ENCODE measurements at places on chromosomes 2 and 18. TPM values are rescaled to one million over a fixed set of nuclear protein-coding genes. Genes with fewer than 3 reads are reported as not detected.

DNA sequence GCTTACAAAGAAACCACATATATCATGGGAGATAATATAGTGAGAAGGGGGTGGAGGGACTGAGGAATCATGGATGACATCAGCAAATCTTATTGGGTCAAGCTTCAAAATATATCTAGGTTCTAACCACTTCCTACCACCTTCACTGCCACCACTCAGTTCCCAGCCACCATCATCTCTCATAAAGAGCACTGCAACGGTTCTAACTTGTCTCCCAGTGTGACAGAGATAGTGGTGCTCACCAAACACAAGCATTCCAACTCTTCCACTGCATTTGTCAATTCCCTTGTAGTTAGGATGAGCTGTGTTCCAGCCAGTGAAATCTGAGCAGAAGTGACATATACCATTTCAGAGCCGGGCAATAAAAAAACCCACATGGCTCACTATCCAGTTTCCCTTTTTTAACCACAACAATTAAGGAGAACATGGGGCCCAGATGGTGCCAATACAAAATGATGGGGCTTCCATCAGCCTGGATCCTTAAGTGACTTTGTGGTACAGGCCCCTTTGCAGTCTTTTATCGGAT, 318.1 kb downstream of the NBAS start:
- H3K4me1 ChIP-seq: peaks cover 9% of the 10 kb centered on the region
- H3K36me3 ChIP-seq: peaks cover 7% of the 10 kb centered on the region
- no peak overlapping the region for H3K4me3 ChIP-seq

- no peaks in the 10 kb centered on the region for H3K27me3 ChIP-seq
- no peak overlapping the region for H3K4me3 ChIP-seq
- no peak overlapping the region for H3K27ac ChIP-seq
- peaks cover 7% of the 10 kb centered on the region for H3K4me1 ChIP-seq
- peaks cover 51% of the 10 kb centered on the region for H3K36me3 ChIP-seq
- no peak for DNase-seq
Measured at GRCh38 chr2:61255580-61256437, 93.8 kb downstream of the C2orf74 start.

DNA sequence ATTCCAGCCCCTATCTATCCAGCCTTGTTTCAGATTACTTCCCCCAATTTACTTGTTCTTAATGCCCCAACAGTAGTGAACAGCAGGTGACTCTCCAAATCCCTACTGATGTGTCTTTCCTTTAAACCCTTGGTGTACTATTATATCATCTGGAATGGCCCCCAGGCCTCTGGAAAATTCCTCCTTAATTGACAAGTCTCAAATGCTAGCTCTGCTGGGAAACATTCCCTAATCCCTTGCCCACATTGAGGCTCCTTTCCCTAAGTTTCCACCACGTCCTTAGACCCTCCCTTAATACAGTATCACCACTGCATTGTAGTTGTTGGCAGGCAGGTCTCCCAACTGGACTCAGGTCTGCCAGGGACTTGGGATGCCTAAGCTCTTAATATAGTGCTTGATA, 41.0 kb downstream of the MYO3B start:
- H3K27ac ChIP-seq: no peak overlapping the region
- H3K4me3 ChIP-seq: no peak overlapping the region
- no peaks in the 10 kb centered on the region for H3K36me3 ChIP-seq
- no peaks in the 10 kb centered on the region for H3K4me1 ChIP-seq
- peaks cover 10% of the 10 kb centered on the region for H3K27me3 ChIP-seq

DNA sequence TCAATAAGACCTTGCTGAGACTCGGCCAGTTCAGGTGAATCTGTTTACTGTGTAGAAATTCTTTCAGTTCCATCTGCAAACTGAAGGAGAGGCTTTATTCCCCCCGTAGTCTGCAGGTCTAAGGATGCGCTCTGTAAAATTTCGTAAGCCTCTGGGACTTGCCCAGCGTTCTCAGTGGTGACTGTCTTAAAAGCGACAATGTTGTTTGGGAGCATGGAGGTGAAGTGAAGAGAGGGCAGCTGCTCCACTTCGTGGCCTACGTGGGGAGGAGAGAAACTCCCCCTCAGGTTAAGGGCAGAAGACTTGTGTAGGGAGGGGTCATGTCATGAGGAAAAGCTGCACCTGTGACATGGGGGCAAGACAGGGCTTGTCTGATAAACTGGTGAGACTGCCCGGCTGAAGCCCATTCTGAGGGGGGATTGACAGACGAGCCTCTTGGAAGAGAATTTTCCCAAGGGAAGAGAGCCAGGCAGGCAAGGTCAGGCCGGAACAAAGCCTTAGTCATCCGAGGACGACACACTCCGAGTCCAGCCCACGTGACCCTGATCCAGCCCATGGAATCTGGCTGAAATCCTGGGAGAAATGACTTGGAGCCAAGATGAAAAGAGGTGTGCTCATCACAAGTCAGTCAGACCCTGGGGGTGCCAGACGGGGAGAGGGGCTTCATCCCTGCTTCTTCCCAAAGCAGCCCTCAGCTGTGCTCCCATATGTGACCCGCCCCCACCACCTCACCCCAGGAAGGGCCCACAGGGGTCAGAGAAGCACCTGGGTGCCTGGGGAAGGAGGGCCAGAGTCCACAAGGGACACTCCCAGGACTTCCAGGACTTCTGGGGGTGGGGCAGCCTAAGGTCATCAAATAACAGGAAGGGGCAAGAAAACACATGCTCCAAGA, 88.5 kb upstream of the SH3BP4 start:
- H3K4me3 ChIP-seq: no peak overlapping the region
- no peak for DNase-seq
- peaks cover 2% of the 10 kb centered on the region for H3K27me3 ChIP-seq
- no peaks in the 10 kb centered on the region for H3K4me1 ChIP-seq
- no peak overlapping the region for H3K27ac ChIP-seq

Gene CTNNA2
- not detected for total RNA-seq

Gene RNASEH1
- total RNA-seq: 30.3 TPM

Gene NPHP1
- total RNA-seq: 1.0 TPM

GRCh38 chr2:106106622-106107508, 87.2 kb downstream of the UXS1 start:
- peaks cover 14% of the 10 kb centered on the region for H3K4me1 ChIP-seq
- H3K36me3 ChIP-seq: peaks cover 18% of the 10 kb centered on the region

Gene PLEK
- 0.48 TPM for total RNA-seq

GRCh38 chr2:151186011-151186410, 75.7 kb downstream of the RBM43 start:
- H3K36me3 ChIP-seq: no peaks in the 10 kb centered on the region
- no peak overlapping the region for H3K27ac ChIP-seq
- H3K27me3 ChIP-seq: no peaks in the 10 kb centered on the region
- DNase-seq: no peak
- no peak overlapping the region for H3K4me3 ChIP-seq
- H3K4me1 ChIP-seq: no peaks in the 10 kb centered on the region

Gene CFAP221
- total RNA-seq: not detected

GRCh38 chr2:207164006-207164831, 1.5 kb downstream of the KLF7 start:
- DNase-seq: no peak
- no peaks in the 10 kb centered on the region for H3K27me3 ChIP-seq
- H3K36me3 ChIP-seq: peaks cover 25% of the 10 kb centered on the region
- peaks cover 51% of the 10 kb centered on the region for H3K4me1 ChIP-seq
- H3K27ac ChIP-seq: peak overlapping the region; percentile 97
- H3K4me3 ChIP-seq: peak overlapping the region; percentile 98

DNA sequence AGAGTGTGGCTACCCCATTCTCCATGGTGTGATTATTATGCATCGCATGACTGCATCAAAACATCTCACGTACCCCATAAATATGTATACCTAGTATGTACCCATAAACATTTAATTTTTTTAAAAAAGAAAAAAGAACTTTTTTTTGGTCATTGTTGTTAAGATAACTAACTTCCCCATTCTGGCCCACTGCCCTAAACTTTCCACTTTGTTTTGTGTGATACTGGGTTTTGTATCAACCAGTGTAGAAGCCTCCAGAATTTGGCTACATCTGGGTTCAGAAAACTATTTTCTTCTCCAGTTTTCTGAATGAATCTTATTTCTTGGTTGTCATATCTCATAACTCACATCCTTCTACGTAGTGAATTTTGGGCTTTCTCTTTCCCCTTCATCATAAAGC, 62.3 kb upstream of the NABP1 start:
- H3K36me3 ChIP-seq: no peaks in the 10 kb centered on the region
- H3K27me3 ChIP-seq: no peaks in the 10 kb centered on the region
- H3K27ac ChIP-seq: no peak overlapping the region
- DNase-seq: no peak
- H3K4me1 ChIP-seq: peaks cover 35% of the 10 kb centered on the region
- H3K4me3 ChIP-seq: no peak overlapping the region

DNA sequence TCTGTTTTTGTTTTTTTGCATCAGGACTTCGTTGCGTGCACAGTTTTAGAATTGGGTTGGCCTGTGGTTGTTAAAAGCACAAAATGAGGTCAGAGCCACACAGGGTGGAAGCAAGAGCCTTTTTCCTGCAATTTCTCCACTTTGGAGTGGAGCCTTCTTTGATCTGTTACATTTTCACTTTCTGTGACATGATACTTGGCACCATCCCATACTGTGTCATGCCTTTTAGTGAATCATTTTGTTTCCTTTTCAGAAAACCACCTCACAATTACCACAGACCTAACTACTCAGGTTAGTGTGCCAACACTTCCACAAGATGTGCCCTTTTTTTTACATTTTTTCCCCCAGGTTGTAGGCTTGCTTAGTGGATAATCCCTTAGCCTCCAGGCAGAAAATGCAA, 32.5 kb downstream of the MERTK start:
- no peaks in the 10 kb centered on the region for H3K36me3 ChIP-seq
- peak overlapping the region; percentile 48 for H3K27ac ChIP-seq
- H3K4me1 ChIP-seq: peaks cover 10% of the 10 kb centered on the region
- H3K27me3 ChIP-seq: peaks cover 12% of the 10 kb centered on the region

DNA sequence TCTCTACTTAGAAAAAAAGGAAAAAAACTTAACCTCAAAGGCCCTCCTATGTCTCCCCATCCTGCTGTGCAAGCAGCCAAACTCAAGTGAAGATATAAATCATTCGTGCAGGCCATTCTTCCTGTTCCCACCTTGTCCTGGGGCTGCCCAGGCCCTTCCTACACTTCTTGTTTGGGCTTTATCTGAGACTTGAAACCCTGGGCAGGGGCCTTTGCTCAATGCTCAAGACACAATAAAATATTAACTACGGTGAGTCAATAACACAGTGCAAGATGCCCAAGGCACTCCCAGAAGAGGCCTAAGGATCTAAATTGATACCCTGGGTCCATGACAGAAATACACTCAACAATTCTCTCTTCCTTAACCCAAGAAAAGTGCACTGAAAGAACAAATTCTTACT, 67.6 kb downstream of the TBC1D8 start:
- H3K36me3 ChIP-seq: no peaks in the 10 kb centered on the region
- H3K27ac ChIP-seq: no peak overlapping the region
- H3K27me3 ChIP-seq: no peaks in the 10 kb centered on the region
- no peaks in the 10 kb centered on the region for H3K4me1 ChIP-seq

DNA sequence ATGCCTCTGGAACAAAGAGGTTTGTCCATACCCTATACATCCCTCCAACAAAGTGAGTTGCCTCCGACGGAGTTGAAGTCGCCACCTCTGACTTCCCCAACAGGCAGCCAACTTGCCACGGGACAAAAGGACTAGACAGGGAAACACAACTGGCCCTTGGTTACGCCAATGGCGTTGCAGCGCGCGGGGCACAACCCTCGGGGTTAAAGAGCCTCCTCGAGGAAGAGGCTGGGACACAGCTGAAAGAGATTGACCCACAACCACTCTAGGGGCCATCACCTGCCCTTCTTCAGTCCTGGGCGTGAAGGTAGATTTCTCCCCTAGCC, 545 bp downstream of the GTF3C2 start:
- no peaks in the 10 kb centered on the region for H3K27me3 ChIP-seq
- H3K36me3 ChIP-seq: peaks cover 31% of the 10 kb centered on the region
- no peak for DNase-seq
- H3K27ac ChIP-seq: peak overlapping the region; percentile 98
- peaks cover 33% of the 10 kb centered on the region for H3K4me1 ChIP-seq
- H3K4me3 ChIP-seq: peak overlapping the region; percentile 100

Gene MGAT5
- 14.1 TPM for total RNA-seq

DNA sequence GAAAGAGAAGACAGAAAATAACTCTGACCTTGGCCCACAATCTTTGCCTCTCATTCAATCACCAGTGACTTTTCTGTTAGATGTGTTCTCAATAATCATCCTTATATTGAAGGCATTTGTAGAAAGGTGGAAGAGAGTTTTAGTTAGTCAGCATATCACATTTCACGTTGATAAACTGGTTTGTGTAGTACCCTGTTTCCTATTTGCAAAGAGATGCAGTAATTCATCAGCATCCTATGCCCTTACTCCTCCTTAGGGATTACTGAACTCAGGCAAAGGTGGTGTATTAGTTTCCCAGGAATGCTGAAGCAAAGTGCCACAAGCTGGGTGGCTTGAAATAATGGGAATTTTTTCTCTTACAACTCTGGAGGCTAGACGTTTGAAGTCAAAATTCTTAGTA, 145.0 kb downstream of the SPP2 start:
- no peak overlapping the region for H3K27ac ChIP-seq
- DNase-seq: no peak
- H3K36me3 ChIP-seq: no peaks in the 10 kb centered on the region

DNA sequence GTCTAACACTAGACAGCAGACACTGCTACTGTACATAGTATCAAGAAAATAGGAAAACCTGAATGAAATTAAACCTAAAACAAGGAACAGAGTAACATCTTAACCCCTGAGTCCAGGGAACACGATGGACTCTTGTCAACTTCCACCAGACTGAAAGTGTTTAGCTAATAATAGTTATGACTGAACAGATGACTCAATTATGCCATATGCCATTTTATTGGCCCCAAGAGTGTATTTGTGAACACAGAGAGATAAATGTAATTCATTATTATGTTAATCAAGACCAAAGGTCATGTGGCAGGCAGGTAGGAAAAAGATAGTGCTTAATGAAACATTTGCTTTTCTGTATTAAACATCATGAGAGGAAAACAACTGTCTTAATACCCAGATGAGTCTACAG, 58.0 kb downstream of the NYAP2 start:
- H3K36me3 ChIP-seq: no peaks in the 10 kb centered on the region
- H3K27ac ChIP-seq: no peak overlapping the region
- no peaks in the 10 kb centered on the region for H3K4me1 ChIP-seq
- H3K27me3 ChIP-seq: peaks cover 16% of the 10 kb centered on the region
- H3K4me3 ChIP-seq: no peak overlapping the region
- DNase-seq: no peak

Gene MYO7B
- 0.30 TPM for total RNA-seq

GRCh38 chr2:203808046-203808750, 59.4 kb upstream of the CTLA4 start:
- no peaks in the 10 kb centered on the region for H3K27me3 ChIP-seq
- H3K4me3 ChIP-seq: no peak overlapping the region
- H3K27ac ChIP-seq: no peak overlapping the region
- DNase-seq: no peak
- H3K4me1 ChIP-seq: peaks cover 75% of the 10 kb centered on the region

Gene RGPD5
- total RNA-seq: 25.9 TPM

- H3K27ac ChIP-seq: no peak overlapping the region
- no peaks in the 10 kb centered on the region for H3K36me3 ChIP-seq
- peaks cover 15% of the 10 kb centered on the region for H3K4me1 ChIP-seq
- DNase-seq: no peak
Measured at GRCh38 chr2:54704688-54705605, 18.5 kb upstream of the EML6 start.

Data from activated T-helper 2 cell treated with anti-CD3 and anti-CD28 coated beads, Interferon-gamma antibody, Interleukin-2, Interleukin-4, amounts not matched to agents 10 μg/mL and 5 μg/mL and 100 μg/mL, durations not matched to agents 14 hours and 24 hours and 36 hours (primary cell).